NCI-H1092 (cell line): ENCODE measurements at places on chromosomes 1 and 21.

DNA sequence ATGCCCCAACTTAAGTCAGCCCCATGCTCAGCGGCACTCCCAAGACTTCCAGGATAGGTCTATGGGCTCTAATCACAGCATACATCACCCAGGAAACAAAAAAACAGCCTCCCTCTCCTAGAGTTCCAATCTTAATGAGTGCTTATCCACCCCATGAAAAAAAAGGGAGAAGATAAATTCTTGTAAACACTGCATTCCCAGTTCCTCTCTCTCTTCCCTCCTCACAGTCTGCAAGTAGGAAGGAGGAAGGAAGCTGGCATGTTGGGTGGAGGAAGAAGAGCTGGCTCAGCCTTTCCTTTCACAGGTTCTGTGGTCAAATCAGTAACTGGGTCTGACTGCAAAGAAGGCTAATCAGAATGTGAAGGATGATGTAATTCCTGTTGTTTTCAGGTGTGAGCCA, 69.9 kb upstream of the ZC3H11B start:
- DNase-seq: no peak

DNA sequence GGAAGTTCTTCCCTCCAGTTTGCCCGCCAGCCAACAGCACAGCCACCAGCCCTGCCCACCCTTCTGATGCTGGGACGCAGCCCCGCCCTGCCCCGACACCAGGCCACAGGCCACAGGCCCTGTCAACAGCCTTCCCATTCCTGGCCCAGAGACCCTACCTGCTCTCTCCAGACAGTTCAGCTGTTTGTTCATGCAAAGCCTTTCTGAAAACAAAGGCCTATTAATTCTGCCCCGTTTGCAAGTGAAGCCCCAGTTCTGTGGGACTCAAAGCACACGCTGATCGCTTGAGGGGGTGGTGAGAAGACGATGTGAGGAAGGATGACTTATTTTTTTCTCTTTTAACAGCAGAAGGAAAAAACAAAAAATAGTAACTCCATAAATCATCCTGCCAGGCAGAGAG, 55.4 kb upstream of the KIF26B start:
- DNase-seq: no peak

- no peak for DNase-seq
These were observed 562 bp downstream of the DYNLT5 start for GRCh38 chr1:66752671-66753371.

DNA sequence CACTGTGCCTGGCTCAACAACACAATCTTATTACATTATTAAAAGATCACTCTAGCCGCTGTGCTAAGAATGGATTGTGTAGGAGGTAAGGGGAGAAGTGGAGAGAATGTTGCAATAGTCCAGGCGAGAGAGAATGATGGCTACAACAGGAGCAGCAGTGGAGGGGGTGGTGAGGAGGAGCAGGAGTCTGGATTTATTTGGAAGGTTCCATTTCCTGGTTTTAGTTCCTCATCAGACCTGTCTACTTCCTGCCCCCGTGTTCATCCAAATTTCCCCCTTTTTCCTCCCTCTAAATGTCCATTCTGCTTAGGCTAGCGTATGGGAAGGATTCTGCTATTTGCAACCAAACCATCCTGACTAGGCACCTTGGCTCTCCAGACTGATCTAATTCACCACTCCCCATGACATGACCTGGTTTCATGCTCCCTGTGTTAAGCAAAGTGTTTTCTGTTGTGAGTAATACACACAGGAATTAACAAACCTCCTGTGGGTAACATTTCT, 35.1 kb upstream of the EYA3 start:
- no peak for DNase-seq

DNA sequence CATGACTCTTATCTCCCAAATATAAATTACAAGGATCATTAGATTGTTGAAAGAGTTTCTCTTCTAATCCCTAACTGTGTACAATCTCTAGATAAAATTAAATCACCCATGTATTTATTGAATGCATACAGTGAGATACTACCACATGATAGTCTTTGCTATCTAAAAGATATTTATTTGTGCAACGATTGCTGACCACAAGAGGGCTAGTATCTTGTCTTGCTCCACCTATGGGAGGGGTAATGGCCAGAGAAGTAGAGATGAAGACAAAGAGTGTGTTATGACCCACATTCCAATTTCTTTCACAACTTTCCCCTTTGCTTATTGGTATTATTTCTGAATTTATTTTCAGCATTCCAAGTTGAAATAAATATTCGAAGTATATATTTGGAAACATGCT, 13.7 kb downstream of the PYHIN1 start:
- no peak for DNase-seq

GRCh38 chr1:30484668-30485067, 238.7 kb downstream of the MATN1 start:
- no peak for DNase-seq
